ENCODE measurements at places on chromosomes 16 and 17.

GRCh38 chr17:78970834-78971755, 8.6 kb downstream of the LGALS3BP start:
- DNase-seq = peak; percentile 84

- no peak for DNase-seq
These were observed 246.0 kb downstream of the PMP22 start for GRCh38 chr17:15019158-15019557.

GRCh38 chr17:58693751-58694150, 1.3 kb downstream of the RAD51C start:
- DNase-seq = no peak

DNA sequence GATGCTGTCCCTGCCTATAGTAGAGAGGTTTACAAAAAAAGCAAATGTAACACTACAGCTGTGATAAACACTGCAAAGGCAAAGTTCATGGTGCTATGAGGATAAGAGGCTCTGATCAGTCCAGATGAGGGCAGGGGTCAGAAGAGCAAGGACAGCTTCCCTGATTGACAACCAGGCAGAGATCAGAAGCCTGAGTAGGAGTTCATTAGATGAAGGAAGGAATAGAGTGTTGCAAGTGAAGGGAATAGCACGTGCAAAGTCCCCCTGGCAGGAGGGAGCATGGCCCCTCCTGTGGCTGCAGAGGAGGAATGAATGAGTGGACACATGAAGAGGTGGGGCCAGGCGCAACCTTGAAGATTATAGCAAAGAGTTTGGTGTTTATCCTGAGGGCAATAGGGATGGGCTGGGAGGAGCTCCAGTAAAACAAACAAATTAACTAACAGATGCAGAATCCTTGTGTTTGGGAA, 208.4 kb upstream of the IRX5 start:
- DNase-seq = no peak

GRCh38 chr17:15981646-15982580, 17.6 kb downstream of the ZSWIM7 start:
- no peak for DNase-seq

Measured in NCI-H446 (cell line).